ENCODE measurements at places on chromosomes 2 and 18.

DNA sequence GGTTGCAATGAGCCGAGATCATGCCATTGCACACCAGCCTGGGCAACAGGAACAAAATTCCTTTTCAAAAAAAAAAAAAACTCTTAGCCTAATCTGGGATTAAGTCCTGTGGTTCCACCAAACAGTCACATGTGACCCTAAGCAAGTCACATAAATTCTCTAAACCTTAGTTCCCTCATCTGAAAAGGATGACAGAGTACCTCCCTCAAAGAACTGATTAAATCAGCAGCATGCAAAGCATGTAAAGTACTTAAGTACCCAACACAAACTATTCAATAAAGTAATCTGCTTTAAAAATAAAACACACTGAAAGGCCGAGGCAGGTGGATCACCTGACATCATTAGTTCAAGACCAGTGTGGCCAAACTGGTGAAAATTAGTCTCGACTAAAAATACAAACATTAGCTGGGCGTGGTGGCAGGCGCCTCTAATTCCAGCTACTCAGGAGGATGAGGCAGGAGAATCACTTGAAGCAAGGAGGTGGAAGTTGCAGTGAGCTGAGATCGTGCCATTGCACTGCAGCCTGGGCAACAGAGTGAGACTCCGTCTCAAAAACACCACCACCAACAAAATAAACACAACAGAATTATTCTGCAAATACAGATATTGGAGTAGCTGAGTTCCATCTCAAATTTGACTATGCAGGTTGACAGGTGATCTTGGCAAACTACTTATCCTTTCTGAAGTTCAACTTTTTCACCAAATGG lies 7.0 kb downstream of the USP34 start:
- no peak for DNase-seq

GRCh38 chr2:146147448-146148012 lies 1627.6 kb upstream of the ZEB2 start:
- peak; percentile 2 for DNase-seq

GRCh38 chr2:70705160-70705850 lies 62.7 kb downstream of the ADD2 start:
- no peak for DNase-seq

DNA sequence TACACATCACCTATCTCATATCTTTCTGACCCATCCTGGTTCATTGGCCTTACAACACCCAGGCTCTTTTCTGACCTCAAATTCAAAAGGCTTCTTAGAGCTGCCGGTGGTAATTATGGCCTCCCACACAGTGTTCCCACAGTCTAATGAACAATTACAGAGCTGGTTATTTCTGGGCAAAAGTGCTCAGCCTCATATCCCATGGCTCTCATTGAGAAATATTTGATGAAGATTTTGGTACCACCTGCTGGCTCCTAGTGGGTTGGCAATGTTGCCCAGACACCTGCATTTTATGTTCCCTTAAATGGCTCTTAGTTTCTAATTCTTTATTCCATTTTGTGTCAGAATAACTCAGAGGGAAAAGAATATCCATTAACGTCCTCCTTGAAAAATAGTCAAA lies 20.1 kb upstream of the SCYGR2 start:
- DNase-seq: no peak

DNA sequence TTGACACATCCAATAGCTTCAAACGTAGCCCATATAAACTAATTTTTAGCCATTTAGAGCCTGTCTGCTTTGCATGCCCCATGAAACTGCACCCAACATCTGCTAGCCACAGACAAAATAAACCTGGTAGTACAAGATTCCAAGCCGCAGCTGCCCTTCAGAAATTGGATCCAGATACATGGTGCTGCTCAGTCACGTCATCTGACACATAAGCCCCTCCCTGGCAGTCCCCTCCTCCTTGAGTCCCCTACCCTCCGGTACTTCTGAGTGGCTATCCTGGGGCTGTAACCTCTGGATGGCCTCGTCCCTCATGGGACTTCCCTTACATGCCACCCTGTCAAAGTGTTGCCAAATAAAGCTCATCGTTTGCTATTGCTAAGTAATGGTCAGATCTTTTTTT lies 33.8 kb downstream of the PROC start:
- no peak for DNase-seq

- DNase-seq: no peak
Observed at GRCh38 chr2:193907561-193907960, 1712.8 kb upstream of the TMEFF2 start.

DNA sequence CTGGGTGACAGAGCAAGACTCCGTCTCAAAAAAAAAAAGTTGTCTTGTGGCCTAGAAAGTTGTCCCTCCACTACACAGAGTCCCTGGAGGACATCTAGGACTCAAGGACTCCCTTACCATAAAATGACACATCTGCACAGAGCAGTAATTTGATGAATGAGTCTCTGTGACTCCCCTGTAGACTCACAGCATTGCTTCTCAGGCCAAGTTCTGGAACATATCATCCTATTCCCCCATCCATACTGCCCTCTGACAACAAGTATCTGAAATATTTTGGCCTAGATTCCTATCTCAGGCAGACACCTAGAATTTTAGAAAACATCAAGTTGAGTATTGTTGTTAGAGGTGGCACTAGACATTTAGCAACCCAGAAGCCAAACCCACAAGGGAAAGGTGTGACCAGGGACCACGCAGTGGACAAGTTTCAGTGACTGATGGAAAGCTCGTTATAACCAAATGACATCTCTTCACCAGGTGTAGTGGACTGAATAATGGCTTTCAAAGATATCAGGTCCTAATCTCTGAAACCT lies 97.9 kb upstream of the ATP8B1 start:
- peak; percentile 47 for DNase-seq

DNA sequence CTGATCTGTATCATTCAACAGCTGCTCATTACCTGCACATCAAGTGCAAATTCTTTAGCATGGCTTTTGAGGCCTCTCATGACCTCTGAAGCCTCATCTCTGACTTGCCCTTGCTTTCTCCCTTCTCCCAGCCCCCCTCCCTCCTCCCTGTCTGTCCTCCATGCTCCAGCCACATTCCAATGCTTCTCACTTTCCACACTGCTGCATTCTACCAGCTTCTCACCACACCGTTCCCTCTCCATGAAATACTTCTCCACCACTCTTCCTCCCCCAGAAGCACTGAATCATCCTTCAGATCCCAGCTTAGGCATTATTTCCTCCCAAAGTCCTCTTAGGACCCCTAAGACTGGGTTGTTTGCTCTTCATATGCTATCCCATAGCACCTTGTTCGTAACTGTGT lies 26.9 kb downstream of the GCG start:
- no peak for DNase-seq

DNA sequence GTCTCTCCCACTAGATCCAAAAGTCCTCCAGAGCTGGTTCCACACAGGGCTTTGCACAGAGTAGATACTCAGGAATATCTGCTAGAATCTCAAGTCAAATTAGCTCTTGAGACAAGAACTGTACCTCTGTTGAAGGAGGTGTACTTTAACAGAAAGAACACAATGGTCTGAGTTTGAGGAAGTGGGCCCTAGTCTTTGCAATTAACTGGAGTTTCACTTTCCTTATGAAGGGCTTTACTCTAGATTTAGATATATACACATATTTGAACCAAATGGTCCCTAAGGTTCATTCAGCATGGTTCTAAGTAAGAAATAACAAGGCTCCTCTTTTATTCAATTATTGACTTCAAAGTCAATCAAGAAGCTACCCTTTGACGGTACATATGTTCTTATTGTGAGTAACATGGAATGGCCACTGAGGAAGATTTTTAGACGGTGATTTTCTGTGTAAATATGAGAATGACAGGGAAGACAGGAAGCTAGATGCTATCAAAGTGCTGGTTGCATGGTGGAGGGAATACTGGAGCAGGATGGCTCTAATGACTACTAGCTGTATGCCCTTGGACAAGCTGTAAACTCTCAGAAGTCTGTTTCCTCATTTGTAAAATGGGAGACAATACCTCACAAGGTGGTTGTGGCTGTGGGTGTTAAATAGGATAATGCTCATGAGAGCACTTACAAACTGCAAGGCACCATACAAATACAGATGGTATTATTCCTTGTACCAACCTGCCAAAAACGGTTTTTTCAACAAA lies 73.5 kb upstream of the SERTAD2 start:
- DNase-seq: no peak

DNA sequence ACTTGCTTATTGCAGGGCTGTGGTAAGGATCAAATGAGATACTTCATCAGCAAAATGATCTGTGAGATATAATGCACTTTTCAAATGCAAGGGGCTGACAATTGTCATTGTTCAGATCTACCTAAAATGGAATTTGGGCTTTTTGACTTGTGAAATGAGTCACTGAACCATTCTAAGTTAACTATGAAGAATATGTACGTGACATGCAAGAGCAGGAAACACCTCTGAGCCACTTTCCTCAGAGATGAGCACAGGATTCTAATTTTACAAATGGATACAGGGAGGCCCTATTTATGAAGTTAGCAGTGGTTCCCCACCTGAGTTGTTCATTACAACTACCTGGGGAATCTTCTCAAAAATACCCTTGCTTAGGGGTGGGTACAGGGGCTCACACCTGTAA lies 26.7 kb downstream of the CTLA4 start:
- DNase-seq: peak; percentile 6

GRCh38 chr2:150762571-150762970 lies 275.1 kb upstream of the RND3 start:
- DNase-seq: no peak

DNA sequence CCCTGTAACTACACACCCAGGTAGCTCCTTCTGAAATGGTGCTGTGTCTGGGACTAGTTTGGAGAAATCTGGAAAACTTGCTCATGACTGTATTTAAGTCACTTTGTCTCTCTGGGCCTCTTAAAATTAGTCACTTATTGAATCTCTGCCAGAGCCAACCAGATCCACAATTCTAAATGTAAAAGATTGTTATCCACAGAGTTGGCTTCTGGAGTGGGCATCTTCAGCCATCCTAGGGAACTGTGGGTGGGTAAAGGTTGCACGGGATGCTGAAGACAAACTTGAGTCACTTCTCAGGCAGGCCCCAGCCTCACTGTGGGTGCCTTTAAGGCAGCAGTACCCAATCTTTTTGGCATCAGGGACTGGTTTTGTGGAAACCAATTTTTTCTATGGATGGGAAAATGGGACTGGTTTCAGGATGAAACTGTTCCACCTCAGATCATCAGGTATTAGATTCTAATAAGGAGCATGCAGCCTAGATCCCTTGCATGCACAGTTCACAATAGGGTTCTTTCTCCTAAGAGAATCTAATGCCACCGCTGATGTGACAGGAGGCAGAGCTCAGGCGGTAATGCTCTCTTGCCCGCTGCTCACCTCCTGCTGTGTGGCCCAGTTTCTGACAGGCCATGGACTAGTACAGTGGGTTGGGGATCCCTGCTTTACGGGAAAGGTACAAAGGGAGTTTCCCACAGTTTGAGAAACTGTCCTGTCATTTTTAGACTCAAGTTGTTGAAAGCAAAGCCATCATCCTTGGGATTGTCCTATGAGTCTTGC lies 98.3 kb upstream of the SPRED2 start:
- peak; percentile 62 for DNase-seq

- no peak for DNase-seq
Observed at GRCh38 chr2:222297600-222297935, 1.2 kb downstream of the PAX3 start.

DNA sequence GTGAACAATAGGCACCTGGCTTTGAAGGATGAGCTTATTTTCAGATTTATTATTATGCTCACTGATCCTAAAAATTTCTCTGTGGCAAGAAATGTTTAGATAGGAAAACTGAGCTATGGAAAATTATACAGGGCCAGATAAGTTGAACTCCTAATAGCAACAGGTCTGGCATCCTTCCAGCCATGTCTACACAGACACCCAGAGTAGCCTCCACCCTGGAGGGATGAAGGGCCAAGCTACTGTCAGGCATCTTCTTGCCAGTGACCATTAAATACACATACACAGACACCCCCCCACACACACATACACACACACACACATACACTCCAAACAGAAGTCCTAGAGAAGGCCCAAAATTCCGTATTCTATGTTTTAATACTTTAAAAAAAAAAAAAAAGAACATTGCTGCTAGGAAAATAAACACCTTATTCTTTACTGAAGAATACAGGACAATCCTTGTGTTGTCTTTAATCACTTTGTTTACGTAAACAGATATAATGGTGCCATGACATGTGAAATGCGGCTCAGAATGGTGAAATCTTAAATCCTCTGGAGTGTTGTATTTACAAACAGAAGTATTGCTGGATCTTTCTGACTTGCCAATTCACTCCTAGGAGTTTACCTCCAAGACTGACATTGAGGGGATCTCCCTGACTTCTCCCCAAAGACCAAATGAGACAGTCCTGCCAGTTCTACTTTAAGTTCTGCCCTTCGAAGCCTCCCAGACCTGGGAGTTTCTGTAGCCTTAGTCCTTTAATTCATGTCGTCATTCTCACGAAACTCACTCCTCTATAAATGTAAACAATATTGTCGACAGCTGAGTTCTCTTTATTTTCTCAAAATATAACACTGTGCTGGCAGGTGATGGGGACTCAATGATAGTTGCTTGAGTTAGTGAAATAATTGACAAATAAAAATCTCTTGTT lies 163.1 kb downstream of the ANTXR1 start:
- DNase-seq: peak; percentile 55

DNA sequence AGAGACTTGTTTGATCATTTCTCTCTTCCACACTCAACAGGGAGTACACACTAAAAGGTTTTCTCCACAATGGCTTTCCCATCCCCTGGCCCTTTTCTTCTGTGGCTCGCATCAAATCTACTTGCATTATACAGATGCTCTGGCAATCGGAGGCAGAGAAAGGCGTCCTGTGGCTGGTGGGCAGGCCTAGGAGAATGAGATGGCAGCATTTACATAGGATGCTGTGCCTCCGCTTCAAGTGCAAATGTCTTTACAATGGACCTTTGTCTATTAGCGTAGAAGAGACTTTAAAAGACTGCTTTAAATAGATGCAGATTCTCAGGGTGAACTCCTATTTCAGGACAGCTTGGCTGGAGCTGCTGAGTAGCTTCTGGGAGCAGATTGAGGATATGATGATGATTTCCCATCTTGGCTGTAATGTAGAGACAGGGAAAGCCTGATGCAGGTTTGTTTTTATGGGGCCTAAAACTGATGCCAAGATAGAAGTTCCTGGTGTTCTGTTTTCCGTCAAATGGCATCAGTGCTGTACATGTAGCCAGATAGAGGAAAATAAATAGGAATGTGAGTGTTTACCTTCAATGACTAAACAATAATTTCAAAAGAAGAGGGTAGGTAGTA lies 423.4 kb downstream of the RND3 start:
- peak; percentile 6 for DNase-seq

- peak; percentile 77 for DNase-seq
Observed at GRCh38 chr2:102143450-102143985, 972 bp downstream of the IL1R1 start.

- DNase-seq: no peak
Observed at GRCh38 chr2:129705085-129705484, 274.4 kb upstream of the RAB6C start.

GRCh38 chr2:172358691-172359556 lies 68.5 kb upstream of the ITGA6 start:
- peak; percentile 83 for DNase-seq

GRCh38 chr2:46873604-46874068 lies 42.0 kb downstream of the MCFD2 start:
- peak; percentile 94 for DNase-seq

- DNase-seq: peak; percentile 41
Observed at GRCh38 chr2:130827502-130828251, 9.0 kb upstream of the ARHGEF4 start.

- DNase-seq: no peak
Observed at GRCh38 chr18:79513381-79514081, 117.8 kb downstream of the NFATC1 start.

- no peak for DNase-seq
Observed at GRCh38 chr2:8488001-8488738, 193.7 kb upstream of the ID2 start.

- DNase-seq: peak; percentile 58
Observed at GRCh38 chr2:158779621-158780020, 15.5 kb upstream of the DAPL1 start.

- no peak for DNase-seq
Observed at GRCh38 chr18:61735564-61736102, 157.2 kb downstream of the RNF152 start.

- DNase-seq: peak; percentile 96
Observed at GRCh38 chr2:101766871-101767739, 69.6 kb downstream of the MAP4K4 start.
